Hematopoietic multipotent progenitor cell treated with erythropoietin and hydrocortisone succinate and interleukin-3 and kit ligand, for 4 days (in vitro differentiated cells): ENCODE measurements at places on chromosomes 5 and 9.

- DNase-seq: no peak
Observed at GRCh38 chr5:59466271-59466670, 427.3 kb downstream of the PDE4D start.

DNA sequence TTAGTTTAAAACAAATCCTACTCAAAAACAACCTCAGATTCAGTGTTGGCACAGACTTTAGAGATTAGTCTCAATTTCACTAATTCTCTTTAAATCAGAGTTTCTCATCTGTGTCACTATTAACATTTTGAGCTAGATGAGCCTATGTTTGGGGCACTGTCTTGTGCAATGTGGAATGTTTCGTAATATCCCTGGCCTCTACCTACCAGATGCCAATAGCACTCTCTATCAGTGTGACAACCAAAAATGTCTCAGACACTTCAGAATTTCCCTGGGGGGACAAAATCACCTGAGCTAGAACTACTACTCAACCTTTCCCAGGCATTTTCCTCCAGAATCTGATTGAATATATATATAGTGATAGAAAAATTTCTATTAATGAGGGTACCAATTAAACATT is 465.2 kb upstream of the RGMB start:
- no peak for DNase-seq

DNA sequence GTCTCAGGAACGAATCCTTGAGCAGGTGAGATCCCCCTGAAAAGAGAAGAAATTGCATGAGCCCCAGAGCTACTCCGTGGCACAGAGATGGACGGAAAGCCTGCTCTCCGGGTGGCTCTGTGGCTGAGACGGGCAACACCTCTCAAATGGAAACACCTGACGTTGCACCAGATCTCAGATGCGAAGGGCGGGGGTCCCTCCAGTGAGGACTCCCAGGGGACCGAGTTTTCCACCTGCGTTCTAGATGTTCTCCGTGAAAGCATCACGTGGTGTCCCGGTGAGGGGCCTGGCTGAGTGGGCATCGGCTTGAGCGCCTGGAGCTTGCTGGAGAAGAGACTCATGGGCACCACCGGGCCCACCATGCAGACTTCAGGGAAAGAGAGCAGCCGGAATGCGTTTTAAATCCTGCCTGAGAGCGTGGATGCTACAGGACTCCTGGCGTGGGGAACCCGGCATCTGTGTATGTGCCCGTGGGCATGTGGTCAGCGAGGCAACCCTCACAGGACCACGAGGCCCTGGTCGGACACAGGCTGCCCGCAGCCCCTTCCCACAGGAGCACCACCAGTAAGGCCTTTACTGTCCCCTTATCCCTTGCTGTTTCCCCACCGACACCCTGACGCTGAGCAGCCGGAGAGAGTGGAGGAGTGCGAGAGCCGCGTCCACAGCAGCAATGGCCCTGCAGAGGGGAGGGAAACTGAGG is 378.4 kb upstream of the IRX4 start:
- no peak for DNase-seq

DNA sequence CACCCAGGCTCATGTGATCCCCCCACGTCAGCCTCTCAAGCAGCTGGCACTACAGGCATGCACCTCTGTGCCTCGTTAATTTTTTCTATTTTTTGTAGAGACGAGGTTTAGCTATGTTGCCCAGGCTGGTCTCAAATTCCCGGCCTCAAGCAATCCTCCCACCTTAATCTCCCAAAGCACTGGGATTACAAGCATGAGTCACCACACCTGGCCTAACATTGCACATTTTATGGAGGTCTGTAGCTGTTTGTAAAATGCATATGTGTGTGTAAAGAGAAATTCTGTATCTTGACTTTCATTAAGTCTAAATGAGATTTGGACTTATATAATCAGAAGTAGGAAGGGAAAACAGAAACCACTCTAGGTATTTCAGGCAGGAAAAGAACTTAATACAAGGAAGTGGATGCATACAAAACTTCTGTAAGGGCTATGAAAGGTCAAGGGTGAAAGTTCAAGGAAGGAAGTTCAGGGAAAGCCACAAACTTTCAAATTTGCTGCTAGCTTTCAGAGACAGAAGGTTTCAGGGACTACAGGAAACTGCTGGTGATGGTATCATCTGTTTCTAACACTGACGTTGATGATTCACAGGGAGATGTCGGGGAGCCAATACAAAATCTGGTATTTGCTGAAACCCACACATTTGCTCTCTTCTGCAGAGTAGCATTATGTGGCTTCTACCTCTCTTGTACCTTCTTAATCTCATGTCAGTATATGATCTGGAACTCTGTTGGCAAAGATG is 209.4 kb downstream of the PIK3R1 start:
- peak; percentile 79 for DNase-seq
